ENCODE measurements at places on chromosomes 6 and 20.

- DNase-seq = peak; percentile 21
Measured at GRCh38 chr20:59437601-59438031, 137.2 kb downstream of the EDN3 start.

DNA sequence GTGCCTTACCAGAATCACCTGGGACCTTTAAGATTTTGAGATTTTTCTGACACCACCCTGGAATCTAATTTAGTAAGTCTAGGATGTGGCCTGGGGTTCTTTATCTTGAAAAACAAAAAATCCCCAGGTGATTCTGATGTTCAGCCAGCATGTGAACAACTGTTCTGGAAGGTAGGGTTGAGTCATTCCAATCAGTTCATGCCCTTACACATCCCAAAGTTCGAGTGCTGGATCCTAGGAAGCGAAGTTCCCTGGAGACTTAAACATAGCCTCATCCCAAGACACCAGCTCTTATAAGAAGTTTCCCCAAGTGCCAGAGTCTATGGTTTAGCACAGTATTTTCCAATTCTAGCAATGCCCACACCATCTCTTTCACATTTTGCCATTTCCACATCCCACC, 6.3 kb upstream of the TSHZ2 start:
- no peak for DNase-seq

DNA sequence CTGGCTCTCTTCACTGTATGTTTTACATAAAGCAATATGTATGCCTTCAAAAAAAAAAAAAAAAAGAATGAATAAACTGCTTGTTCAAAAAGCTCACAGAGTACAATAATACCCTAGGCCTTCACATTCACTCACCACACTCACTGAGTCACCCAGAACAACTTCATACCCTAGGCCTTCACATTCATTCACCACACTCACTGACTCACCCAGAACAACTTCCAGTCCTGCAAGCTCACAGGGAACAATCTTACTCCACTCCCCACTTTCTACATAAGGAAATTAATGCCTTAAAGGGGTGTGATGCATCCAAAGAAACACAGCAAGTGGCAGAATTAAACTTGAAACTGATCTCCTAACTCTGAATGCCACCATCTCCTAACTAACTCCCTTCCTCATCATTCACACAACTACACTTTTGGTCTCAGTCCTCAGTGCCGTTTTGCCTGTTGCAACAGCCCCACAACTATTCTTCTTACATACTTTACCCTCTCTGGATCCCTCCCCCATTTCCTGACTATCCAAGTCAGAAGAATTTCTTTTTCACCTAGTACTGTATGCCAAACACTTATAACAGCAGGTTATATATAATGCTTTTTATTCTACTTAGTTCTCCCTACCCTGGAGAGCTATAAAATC, 34.2 kb downstream of the NHSL1 start:
- DNase-seq = peak; percentile 47

DNA sequence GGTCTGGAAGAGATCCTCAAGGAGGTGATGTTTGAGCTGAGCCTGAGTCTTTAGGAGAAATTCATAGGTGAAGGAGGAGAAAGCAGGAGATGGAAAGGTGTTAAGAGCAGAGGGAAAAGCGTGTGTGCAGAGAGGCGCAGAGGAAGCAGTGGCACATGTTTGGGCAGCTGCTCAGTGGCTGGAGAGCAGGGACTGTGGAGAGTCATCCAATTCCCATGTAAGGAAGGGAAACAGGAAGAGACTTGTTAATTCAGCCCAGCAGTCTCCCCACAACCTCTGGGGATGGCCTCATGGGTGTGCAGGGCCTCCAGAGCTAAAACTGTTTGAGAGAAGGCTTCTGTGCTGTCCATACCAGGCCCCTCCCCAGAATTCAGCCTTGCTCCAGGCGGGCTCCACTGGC, 16.2 kb downstream of the AAR2 start:
- no peak for DNase-seq

GRCh38 chr20:3168079-3168828, 5.1 kb downstream of the LZTS3 start:
- DNase-seq = no peak

DNA sequence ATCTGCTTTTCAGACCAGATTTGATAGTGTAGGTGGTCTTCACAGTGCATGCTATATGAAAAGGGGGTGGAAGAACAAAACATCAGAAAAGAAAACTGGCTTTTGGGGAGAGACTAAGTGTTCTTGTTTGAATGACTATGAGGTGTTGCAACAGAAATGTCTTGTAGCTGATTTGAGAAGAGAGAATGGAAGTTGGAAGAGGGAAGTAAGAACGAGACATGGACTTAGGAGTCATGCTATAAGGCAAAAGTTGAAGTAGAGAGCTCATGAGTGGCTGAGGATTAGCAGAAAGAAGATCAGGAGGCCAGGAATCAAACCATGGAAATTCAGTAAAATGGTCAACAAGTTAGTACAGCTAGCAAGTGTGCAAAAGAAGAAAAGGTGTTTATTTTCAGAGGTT, 32.1 kb downstream of the FNDC1 start:
- DNase-seq = no peak

DNA sequence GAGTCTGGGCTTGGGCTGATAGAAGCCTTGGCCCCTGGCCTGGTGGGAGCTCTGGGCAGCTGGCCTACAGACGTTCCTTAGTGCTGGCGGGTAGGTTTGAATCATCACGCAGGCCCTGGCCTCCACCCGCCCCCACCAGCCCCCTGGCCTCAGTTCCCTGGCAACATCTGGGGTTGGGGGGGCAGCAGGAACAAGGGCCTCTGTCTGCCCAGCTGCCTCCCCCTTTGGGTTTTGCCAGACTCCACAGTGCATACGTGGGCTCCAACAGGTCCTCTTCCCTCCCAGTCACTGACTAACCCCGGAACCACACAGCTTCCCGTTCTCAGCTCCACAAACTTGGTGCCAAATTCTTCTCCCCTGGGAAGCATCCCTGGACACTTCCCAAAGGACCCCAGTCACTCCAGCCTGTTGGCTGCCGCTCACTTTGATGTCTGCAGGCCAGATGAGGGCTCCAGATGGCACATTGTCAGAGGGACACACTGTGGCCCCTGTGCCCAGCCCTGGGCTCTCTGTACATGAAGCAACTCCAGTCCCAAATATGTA, 957 bp upstream of the VEGFA start:
- DNase-seq = no peak

GRCh38 chr20:14951707-14952418, 614.5 kb upstream of the FLRT3 start:
- peak; percentile 1 for DNase-seq

DNA sequence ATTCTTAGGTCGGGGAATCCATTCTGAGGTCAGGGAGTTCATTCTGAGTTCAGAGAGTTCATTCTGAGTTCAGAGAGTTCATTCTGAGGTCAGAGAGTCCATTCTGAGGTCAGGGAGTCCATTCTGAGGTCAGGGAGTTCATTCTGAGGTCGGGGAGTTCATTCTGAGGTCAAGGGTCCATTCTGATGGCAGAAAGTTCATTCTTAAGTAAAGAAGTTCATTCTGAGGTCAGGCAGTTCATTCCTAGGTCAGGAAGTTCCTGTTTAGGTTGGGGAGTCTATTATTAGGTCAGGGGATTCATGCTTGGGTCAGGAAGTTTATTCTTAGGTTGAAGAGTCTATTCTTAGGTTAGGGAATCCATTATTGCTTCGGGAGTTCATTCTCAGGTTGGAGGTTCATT, 16.5 kb upstream of the NXT1 start:
- no peak for DNase-seq

DNA sequence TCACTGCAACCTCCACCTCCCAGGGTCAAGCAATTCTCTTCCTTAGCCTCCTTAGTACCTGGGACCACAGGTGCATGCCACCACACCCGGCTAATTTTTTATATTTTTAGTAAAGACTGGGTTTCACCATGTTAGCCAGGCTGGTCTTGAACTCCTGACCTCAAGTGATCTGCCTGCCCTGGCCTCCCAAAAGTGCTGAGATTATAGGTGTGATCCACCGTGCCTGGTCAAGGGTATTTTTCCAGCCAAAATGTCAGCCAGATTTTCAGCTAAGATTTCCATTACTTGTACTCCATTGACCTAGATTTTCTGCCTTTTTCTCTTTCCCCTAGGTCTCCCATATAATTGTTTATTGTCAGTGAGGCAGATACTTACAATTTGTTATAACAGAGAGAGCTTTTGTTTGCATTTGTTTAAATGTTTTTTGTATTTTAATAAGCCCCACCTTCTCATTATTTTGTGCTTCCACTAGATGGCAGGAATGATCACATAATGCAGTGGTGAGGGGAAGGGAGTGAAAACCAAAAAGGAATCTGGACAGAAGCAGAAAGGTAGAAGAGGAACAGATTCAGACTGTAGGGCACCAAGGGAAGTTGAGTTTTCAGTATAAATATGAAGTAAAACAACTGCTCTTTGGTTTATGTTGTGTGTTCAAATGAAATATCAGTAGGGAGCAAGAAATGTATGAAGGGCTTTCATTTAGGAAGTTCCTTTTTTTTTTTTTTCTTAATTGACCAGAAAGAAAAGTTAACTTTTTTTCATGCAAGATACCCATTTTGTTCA, 29.7 kb downstream of the RPF2 start:
- no peak for DNase-seq

DNA sequence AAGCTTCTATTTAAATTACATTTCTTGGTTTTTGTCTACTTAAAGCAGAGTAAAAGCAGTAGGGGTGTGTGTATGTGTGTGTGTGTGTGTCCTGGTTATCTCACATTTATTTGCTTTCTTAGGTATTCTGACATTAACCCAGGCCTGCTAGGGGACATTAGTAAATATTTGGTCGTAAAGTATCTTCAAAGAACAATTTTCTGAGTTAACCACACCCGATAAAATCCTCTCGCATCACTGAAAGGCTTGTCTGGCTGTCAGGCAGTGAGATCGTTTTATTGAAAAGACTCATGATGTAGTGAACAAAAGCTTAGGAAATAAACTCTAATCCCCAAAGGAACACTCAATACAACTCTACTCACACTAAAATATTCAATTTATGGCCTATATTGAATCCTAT, 77.9 kb downstream of the ZNF217 start:
- DNase-seq = no peak

- no peak for DNase-seq
Measured at GRCh38 chr6:142328070-142328469, 26.3 kb downstream of the ADGRG6 start.

DNA sequence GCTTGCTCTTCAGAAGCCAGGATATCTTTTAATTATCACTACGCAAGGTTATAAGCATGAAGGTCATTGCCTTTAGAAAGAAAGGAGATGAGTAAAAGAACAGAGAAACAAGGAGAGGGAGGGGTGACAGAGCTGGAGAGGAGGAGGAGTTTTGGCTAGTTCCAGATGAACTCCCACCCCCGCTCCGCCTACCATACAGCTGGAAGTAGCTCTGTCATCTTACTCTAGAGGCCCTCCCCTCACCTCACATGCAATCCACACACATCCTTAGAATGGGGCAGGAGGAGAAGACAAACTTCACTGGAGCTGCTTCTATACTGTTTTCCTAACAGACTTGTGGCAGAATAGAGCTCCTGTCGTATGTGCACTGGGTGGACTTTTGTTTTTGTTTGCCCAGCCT, 144.7 kb downstream of the SCML4 start:
- DNase-seq = no peak

DNA sequence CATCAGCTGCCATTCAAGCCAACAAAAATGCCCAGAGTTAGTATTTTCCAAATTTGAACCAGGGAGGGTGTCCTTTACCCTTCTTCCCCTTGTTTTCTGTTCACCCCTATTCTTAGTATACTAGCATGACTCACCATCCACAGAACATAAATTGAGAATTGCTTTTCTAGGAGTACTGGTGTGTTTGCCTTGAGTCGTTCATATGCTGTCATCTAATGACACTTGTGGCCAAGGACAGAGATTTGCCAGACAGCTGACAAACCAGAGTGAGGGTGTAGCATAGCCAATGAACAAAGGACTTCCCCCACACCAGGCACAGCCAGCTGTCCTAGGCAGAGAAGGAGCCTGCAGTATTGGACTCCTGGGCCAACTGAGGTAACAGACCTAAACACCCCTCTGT, 62.2 kb downstream of the FILIP1 start:
- no peak for DNase-seq

- DNase-seq = no peak
Measured at GRCh38 chr6:113741651-113742050, 115.5 kb upstream of the MARCKS start.

DNA sequence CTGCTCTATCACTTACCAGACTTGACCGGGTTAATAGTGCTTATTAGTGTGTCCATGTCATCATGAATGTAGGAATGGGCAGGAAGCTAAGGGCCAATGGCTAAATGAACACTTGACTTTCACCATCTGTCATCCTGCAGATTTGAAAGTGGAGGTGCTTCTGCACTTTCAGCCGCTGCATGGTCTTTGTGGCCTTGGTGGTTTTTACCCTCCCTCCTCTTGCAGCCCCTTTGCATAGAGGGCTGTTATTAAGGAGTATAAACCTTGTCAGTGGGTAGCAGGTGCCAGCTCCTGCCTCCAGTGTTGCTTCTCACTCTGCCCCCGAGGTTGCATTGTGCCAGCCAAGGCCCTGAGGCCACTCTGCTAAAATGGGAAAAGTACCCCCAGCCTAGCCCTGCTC, 122.2 kb upstream of the TNFAIP3 start:
- DNase-seq = no peak

DNA sequence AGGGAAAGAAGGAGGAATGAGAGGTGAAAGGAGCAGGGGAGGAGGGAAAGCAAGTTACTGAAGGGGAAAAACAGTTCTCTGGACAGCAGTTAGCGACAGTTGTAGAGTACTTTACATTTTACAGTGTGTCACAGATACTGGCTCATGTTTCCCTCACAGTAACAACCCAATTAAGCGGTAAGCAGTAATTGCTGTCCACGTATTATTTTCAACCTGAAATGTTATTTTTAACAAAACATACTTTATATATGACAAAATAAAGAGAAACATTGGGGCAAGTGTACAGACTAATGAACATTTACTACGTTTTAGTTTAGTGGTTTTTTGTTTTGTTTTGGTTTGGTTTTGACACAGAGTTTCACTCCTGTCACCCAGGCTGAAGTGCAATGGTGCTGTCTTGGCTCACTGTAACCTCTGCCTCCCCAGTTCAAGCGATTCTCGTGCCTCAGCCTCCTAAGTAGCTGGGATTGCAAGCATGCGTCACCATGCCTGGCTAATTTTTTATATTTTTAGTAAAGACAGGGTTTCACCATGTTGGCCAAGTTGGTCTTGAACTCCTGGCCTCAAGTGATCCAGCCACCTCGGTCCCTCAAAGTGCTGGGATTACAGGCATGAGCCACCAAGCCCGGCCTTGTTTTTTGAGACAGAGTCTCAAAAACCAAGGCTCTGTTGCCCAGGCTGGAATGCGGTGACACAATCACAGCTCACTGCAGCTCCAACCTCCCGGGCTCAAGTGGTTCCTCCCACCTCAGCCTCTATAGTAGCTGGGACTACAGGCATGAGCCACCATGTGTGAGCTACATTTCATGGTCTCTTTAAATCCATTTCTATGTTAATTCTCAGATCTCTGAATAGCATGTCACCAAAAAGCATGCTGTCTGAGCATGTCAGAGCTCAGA, 22.6 kb upstream of the BTN3A2 start:
- DNase-seq = no peak
